ENCODE measurements at places on chromosomes 2 and 18.
A peak's percentile ranks its signal among the peaks of the same experiment; 100 is the strongest.

DNA sequence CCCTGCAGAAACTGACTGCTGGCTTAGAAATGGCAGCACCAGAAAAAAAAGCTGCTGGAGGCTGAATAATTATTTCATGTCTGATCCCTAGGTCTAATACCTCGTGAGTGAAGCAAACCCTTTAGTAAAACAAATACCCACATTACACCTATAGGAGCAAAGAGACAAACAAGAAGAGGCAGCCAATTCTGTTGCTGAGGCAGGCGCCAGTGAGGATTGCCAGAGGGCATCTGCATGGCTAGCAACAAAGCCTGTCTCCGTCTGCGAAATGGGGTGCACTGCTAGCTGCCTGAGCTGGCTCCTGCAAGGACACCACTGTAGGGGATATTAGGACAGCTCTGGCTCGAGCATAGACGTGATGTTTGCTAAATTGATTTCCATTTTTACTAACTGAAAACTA lies 509.7 kb downstream of the TDRD15 start:
- DNase-seq: no peak

DNA sequence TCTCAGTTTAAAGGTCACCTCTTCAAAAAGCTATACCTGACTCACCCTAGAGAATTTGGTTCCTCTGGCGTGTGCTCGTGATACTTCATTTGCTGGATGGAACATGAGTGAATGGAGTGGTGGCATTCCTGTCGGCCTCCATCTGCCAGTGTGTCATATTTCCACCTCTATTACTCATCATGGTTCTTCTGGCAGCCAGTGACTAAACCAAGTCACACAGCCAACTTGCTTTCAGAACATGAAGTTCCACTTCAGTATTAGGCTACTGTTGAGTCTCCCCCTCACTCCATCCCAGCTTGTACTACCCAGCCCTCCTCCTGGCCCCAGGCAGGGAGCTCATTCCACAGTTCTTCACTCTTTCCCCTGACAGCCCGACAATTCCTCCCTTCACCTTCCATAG lies 169.8 kb downstream of the MREG start:
- DNase-seq: no peak

GRCh38 chr2:120486946-120487345 lies 141.0 kb downstream of the INHBB start:
- DNase-seq: no peak

DNA sequence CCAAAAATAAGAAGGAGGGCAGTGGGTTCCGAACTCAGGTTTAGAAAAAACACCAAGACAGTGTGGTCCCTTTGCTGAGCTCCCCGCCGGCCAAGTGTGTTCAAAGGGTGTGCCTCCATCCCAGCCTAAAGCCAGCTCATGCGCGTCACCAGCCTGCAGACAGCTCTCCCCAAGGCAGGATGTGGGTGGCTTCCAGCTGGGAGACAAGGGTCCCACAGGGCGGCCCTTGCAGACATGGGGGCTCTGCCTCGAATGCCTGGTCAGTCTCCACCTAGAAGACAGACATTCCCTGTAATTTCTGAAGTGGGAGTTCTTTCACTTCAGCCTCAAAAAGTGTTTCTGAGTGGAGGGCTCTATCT lies 135.8 kb upstream of the GPC1 start:
- no peak for DNase-seq

DNA sequence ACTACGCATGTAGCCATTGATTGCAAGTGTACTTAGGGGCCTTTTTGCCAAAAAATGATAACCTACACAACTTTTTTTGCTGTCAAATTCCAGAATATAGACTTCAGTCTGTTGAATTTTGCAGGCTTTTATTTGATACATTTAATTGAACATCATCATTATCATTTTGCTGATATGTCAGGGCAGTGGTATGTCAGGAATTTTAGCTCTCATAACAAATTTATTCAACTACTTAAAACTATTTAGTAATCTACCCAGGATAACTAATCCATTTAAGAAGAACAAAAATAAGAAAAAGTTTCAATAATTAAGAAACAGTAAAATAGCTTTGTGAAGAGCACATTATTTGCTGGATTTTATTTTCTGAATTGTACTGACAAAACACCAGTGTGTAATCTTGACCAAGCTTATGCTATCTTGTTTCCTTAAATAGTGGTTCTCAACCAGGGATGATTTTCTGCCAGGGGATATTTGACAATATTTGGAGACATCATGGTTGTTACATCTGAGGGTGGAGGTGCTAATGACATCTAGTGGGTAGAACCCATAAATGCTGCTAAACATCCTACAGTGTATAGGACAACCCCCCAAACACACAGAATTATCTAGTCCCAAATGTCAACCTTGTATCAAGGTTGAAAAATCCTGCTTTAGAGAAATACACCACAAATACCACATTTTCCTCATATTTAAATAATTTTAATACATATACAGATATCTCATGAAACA lies 12.1 kb upstream of the TTN start:
- DNase-seq: no peak

- no peak for DNase-seq
These were observed 342.9 kb upstream of the ACVR2A start for GRCh38 chr2:147501968-147502367.

GRCh38 chr2:176685908-176686307 lies 416.7 kb downstream of the MTX2 start:
- no peak for DNase-seq

DNA sequence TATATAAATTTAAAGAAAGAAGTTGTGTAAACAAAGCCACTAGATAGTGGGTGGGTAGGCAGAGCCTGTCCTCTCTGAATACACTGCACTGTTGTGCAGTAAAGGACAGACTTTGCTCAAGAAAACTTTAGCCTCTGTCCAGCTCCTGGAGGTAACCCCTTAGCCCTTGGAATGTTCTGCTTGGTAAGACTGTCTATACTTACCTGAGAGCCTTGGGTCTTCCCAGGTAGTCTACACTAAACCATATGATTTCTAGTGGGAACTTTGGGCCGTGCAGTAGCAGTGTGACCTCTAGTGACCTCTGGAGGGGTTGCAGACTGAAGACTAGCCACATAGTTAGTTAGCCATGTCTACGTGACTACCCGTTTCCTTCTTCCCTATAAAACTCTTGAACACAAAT lies 678.3 kb upstream of the NRXN1 start:
- peak; percentile 1 for DNase-seq

DNA sequence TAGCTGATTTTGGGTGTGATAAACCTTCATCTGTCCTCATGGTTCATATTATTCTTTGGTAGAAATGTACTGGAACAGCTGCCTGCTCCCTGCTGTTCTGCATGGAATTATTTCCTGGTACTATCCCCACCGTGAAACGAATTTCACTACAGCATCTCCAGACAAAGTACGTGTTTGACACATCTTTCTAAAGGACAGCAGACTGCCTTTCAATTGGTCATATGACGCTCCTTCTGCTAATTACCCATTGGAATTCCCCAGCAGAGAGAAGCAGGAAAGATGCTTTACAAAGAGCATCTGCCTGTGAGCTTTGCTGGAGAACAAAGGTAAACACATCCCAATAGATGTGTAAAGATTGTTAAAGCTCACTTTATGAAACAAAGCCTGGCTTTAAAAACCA lies 4.4 kb upstream of the RFX8 start:
- DNase-seq: no peak

- no peak for DNase-seq
These were observed 41.5 kb downstream of the HDAC4 start for GRCh38 chr2:239359196-239359912.

- no peak for DNase-seq
These were observed 6.6 kb upstream of the RPL37A start for GRCh38 chr2:216491793-216492596.

GRCh38 chr2:43751476-43751990 lies 22.3 kb upstream of the DYNC2LI1 start:
- DNase-seq: no peak
